ENCODE measurements at places on chromosomes 11 and 22. TPM values are rescaled to one million over a fixed set of nuclear protein-coding genes. Genes with fewer than 3 reads are reported as not detected.

- DNase-seq = no peak
- no peaks in the 10 kb centered on the region for H3K4me1 ChIP-seq
- no peak overlapping the region for H3K27ac ChIP-seq
- H3K27me3 ChIP-seq = no peaks in the 10 kb centered on the region
- H3K4me3 ChIP-seq = no peak overlapping the region
Observed at GRCh38 chr11:38191101-38191500, 1593.1 kb upstream of the RAG2 start.

DNA sequence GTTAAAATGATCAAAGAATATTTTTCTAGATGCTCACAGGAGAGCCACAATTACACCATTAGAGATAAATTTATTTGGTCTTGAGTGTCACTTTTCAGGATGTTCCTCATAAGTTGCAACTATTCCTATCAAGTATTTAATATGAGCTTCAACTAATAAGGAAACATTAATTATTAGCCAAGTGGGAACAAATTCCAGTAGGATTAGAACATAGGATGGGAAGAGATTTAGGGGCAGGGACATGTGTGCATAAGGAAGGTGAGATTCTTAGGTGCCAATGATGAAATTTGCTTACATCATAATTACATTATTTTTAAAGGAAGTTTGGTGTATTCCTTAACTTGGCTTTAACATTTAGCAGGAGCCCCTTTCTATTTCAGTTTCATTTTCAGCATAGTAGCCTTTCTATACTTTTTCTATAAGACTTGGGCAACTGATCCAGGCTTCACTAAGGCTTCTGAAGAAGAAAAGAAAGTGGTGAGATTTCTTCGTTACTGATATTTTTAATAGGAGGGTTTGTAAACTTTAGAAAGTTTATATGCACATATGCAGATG is 38.8 kb downstream of the CSRP3 start:
- H3K27me3 ChIP-seq = no peaks in the 10 kb centered on the region
- DNase-seq = no peak
- H3K4me3 ChIP-seq = no peak overlapping the region
- no peak overlapping the region for H3K27ac ChIP-seq
- no peaks in the 10 kb centered on the region for H3K4me1 ChIP-seq
- peaks cover 44% of the 10 kb centered on the region for H3K36me3 ChIP-seq

DNA sequence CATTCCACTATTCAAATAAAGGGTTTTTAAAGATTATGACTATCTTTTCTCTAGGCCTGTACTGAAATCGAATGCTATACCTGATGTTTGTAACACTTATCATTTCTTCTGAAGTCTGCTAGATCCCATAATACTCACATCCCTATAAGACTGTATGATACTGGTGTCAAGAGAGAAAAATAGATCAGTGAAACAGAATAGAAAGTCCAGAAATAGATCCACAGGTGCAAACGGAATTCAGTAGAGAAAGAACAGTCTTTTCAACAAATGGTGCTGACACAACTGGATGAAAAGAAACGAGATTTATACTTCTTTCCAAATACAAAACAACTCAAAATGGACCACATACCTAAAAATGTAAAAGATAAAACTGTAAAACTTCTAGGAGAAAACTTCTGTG is 143.2 kb downstream of the APOL5 start:
- no peaks in the 10 kb centered on the region for H3K4me1 ChIP-seq
- no peak overlapping the region for H3K27ac ChIP-seq
- H3K36me3 ChIP-seq = no peaks in the 10 kb centered on the region
- no peak for DNase-seq

- peaks cover 14% of the 10 kb centered on the region for H3K36me3 ChIP-seq
- H3K4me1 ChIP-seq = peaks cover 7% of the 10 kb centered on the region
- no peak overlapping the region for H3K27ac ChIP-seq
- no peak overlapping the region for H3K4me3 ChIP-seq
- H3K27me3 ChIP-seq = no peaks in the 10 kb centered on the region
Observed at GRCh38 chr22:46672731-46673130, 52.5 kb downstream of the GRAMD4 start.

CYTH4 gene
- 151 TPM for total RNA-seq

DNA sequence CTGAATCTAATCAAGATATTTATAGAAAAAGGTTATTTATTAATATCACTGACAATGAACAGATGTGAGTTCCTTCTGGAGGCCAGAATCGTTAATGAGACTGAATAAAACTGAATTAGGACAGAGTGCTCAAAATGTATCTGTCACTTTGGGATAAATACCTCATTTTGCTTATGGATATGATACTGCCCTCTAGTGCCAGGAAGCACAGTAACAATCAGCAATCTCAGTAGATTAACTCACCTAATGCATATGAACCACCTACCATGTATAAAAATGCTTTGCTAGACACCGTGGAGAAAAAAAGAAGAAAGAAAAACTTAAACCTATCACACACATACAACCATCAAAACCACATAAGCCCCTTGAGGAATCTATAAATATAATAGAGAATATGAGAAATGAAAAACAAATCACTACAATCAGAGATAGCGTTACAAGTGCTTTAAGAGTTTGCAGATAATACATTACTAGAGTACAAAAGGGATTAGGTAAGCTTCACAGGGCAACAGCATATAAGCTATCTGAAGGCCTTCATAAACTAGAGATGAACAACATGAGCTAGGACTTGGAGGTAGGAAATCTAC is 117.4 kb downstream of the SGSM3 start:
- H3K27ac ChIP-seq = no peak overlapping the region
- H3K4me1 ChIP-seq = peaks cover 21% of the 10 kb centered on the region
- peaks cover 2% of the 10 kb centered on the region for H3K36me3 ChIP-seq
- no peak for DNase-seq
- no peak overlapping the region for H3K4me3 ChIP-seq

CDKN1C gene
- 5.7 TPM for total RNA-seq

DNA sequence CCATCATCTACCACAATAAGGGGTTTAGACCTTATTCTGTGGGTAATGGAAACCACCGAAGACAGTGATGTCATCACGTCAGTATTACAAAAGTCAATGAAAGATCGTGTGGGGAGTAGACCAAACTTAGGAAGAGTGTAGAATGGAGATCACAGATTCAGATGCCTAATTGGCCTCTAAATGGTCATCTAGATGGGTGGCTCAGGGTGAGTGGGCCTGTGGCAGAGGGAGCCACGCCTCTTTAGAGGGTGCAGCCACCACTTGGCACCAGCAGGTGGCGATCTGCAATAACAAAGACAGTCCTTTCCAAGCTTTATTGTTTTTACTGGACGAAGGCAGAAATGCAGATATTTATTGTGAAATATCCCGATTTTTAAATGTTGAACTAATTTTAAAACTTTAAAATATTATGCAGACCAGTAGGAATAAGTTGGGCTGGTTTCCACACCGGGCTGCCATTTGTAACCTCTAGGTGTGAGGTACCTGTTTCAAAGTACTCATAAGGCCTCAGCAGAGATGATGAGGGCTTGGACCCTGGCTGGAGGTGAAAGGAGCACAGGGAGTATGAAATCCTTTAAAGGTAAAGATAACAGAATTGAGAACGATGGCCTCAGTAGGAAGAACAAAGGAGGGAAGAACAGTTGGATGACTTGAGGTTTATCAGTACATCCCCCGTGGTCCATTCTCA is 222.0 kb downstream of the DBX1 start:
- no peak for DNase-seq
- H3K27ac ChIP-seq = no peak overlapping the region
- no peaks in the 10 kb centered on the region for H3K36me3 ChIP-seq
- no peaks in the 10 kb centered on the region for H3K27me3 ChIP-seq
- H3K4me1 ChIP-seq = no peaks in the 10 kb centered on the region
- no peak overlapping the region for H3K4me3 ChIP-seq

DNA sequence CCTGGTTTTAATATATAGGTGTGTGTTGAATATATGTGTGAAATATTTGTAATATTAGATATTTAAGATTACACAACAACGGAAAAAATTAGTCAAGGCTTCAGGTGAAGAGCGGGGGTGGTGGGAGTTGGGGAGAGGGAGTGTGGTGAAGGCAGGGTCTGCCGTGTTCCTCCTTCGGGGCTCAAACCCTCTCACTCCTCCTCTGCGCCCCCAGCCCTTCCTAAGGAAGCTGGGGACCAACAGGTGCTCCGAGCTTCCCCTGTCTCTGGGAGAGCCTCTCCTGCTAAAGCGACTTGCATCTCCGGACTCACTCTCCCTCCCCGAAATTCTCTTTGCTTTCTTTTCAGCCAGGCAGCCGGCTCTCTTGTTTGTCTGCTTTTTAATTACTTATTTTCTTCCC is 960 bp upstream of the CADM1 start:
- H3K27ac ChIP-seq = no peak overlapping the region
- H3K36me3 ChIP-seq = no peaks in the 10 kb centered on the region
- H3K27me3 ChIP-seq = peaks cover 49% of the 10 kb centered on the region
- peaks cover 4% of the 10 kb centered on the region for H3K4me1 ChIP-seq

GRCh38 chr22:18121506-18121905 is 10.9 kb downstream of the TUBA8 start:
- H3K4me3 ChIP-seq = no peak overlapping the region
- H3K4me1 ChIP-seq = no peaks in the 10 kb centered on the region
- H3K27me3 ChIP-seq = no peaks in the 10 kb centered on the region
- peaks cover under 1% of the 10 kb centered on the region for H3K36me3 ChIP-seq
- H3K27ac ChIP-seq = no peak overlapping the region
